Activated T-cell treated with anti-CD3 and anti-CD28 coated beads for 24 hours (primary cell): ENCODE measurements at places on chromosomes 6 and 20.

DNA sequence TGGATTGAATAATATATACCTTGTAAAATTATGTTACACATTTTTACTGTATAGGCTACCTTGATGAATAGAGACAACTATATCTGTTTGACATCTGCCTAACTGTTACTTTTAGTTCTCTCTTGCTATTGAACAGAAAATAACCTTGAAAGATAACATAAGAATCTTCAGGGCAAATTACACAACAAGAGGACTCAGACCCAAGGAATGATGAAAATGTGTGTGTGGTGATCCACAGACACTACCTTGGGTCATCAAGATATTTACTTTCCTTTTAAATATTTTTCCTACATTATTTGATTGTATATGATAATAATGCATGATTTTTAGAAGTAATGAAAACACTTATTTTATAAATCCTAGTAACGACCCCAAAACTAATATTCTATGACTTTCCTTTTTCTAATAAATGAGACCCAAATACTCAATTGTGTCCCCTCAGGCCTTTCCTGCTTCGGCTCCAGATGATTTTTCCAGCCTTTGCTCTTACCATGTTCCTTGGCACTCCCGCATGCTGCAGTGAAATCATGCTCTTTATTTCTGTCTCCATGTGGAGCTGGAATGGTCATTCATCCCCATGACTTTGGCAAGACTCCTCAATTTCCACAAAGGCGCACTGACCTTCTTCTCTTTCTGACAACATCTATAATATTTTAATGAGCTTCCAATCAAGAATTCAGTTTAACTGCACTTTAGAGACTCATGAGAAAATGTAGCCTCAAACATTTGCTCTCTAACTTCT is 187.6 kb downstream of the EPM2A start:
- no peak for DNase-seq

DNA sequence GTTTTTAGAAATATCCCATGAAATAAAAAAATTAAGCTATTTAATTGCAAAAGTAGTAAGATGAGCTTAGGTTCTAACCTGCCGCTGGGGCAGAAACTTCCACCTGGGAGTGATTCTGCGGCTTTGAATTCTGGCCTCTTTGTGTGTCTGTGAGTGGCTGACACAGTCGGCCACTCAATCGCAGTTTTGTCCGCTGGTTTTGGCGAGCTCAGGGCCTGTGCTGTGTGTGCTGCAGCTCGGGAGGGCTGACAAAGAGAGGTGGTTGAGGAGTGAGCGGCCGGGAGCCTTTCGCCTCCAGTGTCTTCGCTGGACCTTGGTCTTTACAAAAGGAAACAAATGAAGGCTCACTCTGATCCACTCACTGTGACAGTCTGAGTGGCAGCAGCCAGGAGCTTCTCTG is 128.4 kb downstream of the TIAM2 start:
- no peak for DNase-seq

DNA sequence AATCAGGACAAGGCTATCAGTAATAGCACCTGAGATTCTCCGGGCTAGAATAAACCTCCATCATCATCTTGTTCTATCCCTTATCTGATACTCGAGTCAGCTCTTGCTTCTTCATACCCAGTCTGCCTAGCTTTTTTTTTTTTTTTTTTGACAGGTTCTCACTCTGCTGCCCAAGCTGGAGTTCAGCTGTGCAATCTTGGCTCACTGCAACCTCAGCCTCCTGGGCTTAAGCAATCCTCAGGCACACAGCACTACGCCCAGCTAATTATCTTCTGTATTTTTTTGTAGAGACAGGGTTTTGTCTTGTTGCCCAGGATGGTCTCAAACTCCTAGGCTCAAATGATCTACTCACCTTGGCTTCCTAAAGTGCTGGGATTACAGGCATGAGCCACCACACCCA is 19.5 kb downstream of the SRSF6 start:
- no peak for DNase-seq

- peak; percentile 45 for DNase-seq
These were observed 24.1 kb upstream of the ROS1 start for GRCh38 chr6:117449549-117450439.

DNA sequence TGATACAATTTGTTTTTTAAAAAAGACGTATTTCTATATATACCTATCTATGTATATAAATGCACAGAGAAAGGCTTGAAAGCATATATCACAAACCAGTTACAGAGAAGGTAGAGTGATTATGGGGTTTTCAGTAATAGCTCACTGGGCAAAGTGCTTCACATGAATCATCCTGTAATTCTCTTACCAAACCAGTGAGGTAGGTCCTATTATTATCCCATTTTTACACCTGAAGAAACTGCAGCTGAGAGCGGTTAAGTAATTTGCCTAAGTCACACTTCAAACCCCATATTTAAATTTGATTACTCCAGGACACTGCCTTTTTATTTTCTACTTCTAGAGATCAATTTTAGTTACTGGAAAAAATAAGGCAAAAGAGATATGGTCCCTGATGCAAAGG is 4.4 kb downstream of the GSS start:
- no peak for DNase-seq

DNA sequence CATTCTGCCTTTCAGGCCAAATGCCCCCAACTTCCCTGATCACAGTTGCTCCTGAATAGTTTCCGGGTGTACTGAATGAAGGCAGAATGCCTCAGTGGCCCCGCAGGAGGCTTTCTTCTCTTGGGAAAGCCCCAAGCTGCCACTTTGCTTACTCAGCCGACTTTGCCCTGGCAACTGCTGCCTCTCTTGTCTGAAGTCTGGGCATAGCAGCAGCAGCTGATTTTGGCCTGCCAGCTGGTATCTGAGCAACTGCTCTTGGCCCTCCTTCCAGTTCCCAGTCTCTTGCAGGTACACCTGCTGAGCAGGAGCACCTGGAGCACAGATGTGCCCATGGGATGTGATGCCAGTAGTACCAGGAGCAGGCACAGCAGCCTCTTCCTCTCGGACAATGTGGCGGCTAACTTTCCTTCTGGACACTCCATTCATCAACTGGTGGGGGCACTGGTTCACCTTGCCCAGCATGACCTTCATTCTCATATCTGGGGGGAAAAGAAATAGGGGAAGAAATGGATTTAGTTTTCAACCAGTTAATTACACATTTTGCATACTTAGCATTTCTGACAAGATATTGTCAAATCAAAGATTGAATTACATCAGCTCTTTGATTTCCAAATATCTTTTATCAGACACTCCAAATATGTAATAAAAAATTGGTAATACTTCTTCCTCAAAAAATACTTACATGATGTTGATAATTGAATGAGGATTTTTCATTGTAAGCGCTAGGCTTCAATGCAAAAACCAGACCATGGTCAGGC is 468.2 kb downstream of the PKHD1 start:
- no peak for DNase-seq

DNA sequence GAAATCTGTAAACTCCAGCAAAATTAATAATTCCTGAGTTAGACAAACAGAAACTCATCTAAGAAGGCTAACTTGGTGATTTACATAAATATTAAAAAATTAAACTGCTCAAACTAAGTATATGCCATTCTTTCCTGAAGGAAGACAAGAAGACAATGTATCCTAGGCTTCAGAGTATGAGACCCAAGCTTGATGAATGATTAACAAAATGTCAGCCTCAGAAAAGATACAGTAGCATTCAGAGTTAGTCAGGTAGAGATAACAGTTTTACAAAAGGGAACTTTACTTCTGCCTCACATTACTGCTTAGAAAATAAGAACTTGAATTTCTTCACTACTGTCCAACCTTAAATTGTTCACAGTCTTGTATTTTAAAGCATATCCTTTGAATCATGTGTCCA is 12.0 kb downstream of the CSNK2A1 start:
- DNase-seq, result no peak

DNA sequence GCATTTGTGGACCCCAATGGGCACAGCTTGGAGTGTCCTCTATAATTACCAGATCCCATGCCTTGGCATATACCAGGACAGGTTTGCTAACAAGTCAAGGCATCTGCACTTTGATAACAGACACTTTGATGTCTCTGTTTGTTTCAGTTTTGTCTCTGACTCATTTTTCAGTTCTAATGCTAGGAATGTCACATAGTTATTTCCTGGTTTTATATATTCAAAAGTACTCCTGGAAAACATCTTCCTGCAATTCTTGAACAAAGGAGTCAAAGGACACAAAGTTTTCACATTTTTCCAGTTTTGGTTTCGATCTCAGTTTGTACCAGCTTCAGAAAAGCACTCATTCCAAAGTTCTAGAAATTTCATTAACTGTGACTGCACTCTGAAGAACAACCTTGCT is 188.1 kb downstream of the FOXC1 start:
- no peak for DNase-seq

DNA sequence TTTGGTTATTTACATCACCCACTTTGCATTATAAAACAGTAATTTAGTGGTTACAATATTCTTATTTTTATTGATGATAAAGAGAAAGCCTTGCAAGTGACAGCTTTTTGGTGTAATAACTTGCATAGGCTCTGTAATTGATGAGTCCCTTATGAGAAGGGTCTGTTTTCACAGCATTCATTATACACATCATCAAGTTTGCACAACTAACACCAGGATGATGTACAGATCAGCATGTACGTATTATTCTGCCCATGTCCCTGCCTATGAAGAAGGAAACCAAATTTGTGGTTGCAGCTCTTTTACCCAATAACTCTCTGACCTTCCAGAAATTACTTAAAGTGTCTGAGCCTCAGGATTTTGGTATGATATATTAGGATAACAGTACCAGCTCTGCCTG is 59.2 kb downstream of the CLVS2 start:
- no peak for DNase-seq

GRCh38 chr6:75946146-75946831 is 126.2 kb downstream of the IMPG1 start:
- DNase-seq, result no peak

- DNase-seq, result no peak
These were observed 1.8 kb downstream of the EPHA7 start for GRCh38 chr6:93417421-93418013.

- DNase-seq, result peak; percentile 15
These were observed at the start of gene WFDC10A for GRCh38 chr20:45629496-45630100. TSS of gene WFDC10A (plus strand) at chr20:45629739. CDS start at chr20:45629814, 75 bp downstream.

DNA sequence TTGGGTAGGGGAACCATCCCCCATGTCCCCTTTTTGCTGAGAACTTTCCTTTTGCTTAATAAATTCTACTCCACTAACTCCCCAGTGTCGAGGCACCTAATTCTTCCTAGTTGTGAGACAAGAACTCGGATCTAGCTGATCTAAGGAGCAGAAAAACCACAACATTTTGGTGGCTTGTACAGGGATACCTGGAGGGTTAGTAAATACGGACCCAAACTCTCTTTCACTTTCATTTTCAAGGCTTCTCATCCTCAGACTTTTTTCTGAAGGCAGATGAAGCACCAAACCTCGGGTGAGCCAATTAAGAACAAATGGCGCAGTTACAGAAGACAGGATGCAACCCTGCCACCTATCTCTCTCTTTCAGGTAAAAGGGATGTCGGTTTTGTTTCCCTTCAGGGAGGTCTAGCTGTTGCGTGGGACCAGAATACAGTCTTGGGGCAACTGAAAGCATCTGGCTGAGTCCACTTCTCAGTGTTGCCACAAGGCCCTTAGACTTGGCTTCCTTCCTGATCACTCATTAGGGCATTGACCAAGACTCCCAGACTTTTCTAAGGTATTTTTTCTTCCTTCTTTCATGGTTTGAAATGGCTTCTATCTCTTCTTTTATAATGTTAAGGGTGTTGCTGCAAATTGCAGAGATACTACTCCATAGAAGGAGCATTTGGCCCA is 11.1 kb upstream of the HTR1B start:
- DNase-seq, result no peak

DNA sequence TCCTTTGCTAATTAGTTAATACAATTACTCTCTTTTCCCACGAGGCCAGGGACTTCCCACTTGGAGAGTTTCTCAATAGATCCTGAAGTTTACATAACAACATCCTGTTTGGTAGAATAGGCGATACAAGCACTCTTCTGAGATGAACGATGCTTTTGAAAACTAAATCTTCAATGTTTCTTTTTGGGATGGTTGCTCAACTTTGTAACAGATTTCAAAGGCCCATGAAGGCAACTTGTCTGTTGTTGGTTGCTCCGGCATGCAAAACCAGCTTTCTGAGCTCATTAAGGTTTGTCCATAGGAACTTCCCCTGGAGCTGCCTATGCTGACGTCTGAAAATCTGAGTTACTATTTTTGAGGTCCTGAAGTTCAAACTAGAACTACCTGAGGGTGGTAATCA is 25.9 kb upstream of the ROS1 start:
- DNase-seq, result no peak

DNA sequence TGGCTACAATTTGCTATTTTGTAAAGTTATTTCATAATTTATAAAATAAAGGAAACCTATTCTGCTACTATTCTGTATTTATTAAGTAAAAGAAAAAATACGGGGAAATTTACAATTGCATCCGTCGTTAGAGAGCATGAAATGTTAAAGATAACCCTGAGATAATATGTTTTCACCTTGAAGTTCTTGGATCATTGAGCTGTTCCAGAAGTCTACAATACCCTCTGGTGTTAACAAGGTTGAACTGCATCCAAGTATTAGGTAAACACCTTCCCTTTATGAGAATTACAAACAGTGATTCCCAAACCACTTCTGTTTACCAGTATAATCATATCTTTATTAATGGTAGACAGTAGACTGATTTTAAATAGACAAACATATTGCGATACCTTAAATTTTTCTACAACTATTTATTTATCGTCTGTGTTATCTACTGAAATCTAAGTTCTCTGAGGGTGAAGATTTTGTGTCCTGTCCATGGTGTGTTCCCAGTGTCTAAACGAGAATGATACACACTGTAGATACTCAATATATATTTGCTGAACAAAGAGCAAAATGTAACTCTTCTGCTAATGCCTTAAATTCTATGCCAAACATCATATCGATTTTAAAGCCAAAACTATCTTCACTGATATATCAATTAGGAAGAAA is 28.2 kb downstream of the TBC1D32 start:
- DNase-seq, result no peak

- no peak for DNase-seq
These were observed 3.9 kb upstream of the SDCBP2 start for GRCh38 chr20:1332749-1333300.

DNA sequence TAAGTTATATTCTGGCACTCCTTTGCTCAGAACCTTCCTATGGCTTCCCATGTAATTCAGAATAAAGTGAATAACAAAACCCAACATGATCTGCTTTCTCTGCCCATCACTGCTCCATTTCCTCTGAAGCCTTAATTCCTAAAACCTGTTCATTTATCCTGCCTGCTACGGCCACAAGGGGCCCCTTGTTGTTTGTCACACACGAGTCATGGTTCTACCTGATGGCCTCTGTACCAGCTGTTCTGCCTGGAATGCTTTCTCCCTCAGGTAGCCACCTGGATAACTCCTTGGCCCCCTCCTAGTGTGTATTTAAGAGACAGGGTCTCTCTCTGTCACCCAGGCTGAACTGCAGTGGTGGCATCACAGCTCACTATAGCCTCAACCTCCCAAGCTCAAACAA is 26.8 kb downstream of the ERGIC3 start:
- DNase-seq, result no peak

GRCh38 chr20:6142348-6142993 is 19.6 kb upstream of the FERMT1 start:
- DNase-seq, result peak; percentile 32

DNA sequence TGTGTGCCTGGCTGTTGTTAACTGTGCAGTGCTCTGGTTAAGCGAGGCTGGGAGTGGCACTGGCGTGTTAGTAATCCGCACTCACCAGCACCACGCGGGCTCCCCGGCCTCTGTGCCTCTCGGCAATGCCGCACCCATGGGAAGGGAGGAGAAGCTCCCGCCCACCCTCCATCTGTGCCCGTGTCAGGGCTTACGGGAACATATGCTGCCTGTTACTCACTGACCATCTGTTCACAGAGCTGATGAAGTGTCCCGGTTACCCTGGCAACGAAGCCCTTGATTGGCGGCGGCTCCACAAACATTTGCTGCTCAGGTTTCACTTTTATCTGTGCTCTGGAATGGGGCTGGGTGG is 114.7 kb downstream of the PSMB1 start:
- peak; percentile 22 for DNase-seq
